Tracheal epithelial cell (primary cell): ENCODE measurements at places on chromosomes 7 and 10. TPM values are rescaled to one million over a fixed set of nuclear protein-coding genes. Genes with fewer than 3 reads are reported as not detected.

Gene CTTNBP2
- total RNA-seq, result 0.72 and 1.1 TPM in 2 replicates

Gene LRIT1
- total RNA-seq, result not detected in 2 replicates

Gene PIP
- not detected in 2 replicates for total RNA-seq

Gene OPALIN
- total RNA-seq, result not detected in 2 replicates

Gene DENND11
- 21.2 and 24.9 TPM in 2 replicates for total RNA-seq

Gene CALML3
- 1.1 and 2.7 TPM in 2 replicates for total RNA-seq

Gene ELN
- not detected in 2 replicates for total RNA-seq

Gene STEAP1
- 13.7 and 20.0 TPM in 2 replicates for total RNA-seq

Gene FAM131B
- 0.21 and 0.24 TPM in 2 replicates for total RNA-seq

Gene SEMA4G
- 0.21 and 0.96 TPM in 2 replicates for total RNA-seq

Gene OR6V1
- not detected in 2 replicates for total RNA-seq

Gene TMEM273
- total RNA-seq, result 0.48 TPM in 1 of 2 replicates, not detected in the other

Gene EPHA1
- total RNA-seq, result 40.7 and 52.5 TPM in 2 replicates

Gene KDM7A
- 14.1 and 24.1 TPM in 2 replicates for total RNA-seq

Gene CRTAC1
- under 0.01 TPM in 1 of 2 replicates, not detected in the other for total RNA-seq

Gene HTR5A
- not detected in 2 replicates for total RNA-seq

Gene ZNF488
- total RNA-seq, result 0.24 and 1.1 TPM in 2 replicates

Gene CCZ1
- 47.5 and 55.4 TPM in 2 replicates for total RNA-seq

Gene SEC61G
- total RNA-seq, result 259 and 406 TPM in 2 replicates

Gene OR9A2
- total RNA-seq, result not detected in 2 replicates

Gene LIPN
- not detected in 2 replicates for total RNA-seq

Gene HGF
- total RNA-seq, result under 0.01 TPM in 1 of 2 replicates, not detected in the other

Gene H2AZ2
- total RNA-seq, result 61.4 and 72.5 TPM in 2 replicates

Gene PNLIPRP2
- total RNA-seq, result not detected in 2 replicates

Gene UCN3
- not detected in 2 replicates for total RNA-seq

Gene NAT16
- total RNA-seq, result not detected in 2 replicates

Gene HOXA4
- 0.21 and 0.24 TPM in 2 replicates for total RNA-seq

Gene SEMA3E
- under 0.01 and 0.96 TPM in 2 replicates for total RNA-seq

Gene WASHC2C
- 21.3 and 21.4 TPM in 2 replicates for total RNA-seq

Gene PRSS58
- total RNA-seq, result not detected in 2 replicates

Gene C10orf90
- total RNA-seq, result not detected in 2 replicates

Gene TDRD1
- total RNA-seq, result 1.4 and 1.9 TPM in 2 replicates

Gene EFCAB10
- 0.48 and 0.64 TPM in 2 replicates for total RNA-seq

Gene SPDYE6
- not detected in 2 replicates for total RNA-seq

Gene GALNT17
- total RNA-seq, result not detected in 2 replicates

Gene LRRC18
- total RNA-seq, result not detected in 2 replicates

Gene ZNHIT1
- 91.8 and 104 TPM in 2 replicates for total RNA-seq

Gene VWC2
- not detected in 2 replicates for total RNA-seq

Gene PRR15
- total RNA-seq, result 1.3 and 3.9 TPM in 2 replicates

Gene OR2A1
- not detected in 2 replicates for total RNA-seq

Gene GPER1
- total RNA-seq, result 0.21 and 0.48 TPM in 2 replicates

Gene SYT15
- total RNA-seq, result not detected in 2 replicates

Gene AKR1B1
- total RNA-seq, result 65.9 and 248 TPM in 2 replicates

Gene NUTM2E
- total RNA-seq, result 0.24 TPM in 1 of 2 replicates, not detected in the other

Gene WDR86
- total RNA-seq, result 0.24 and 1.3 TPM in 2 replicates
